NCI-H2081 (cell line): ENCODE measurements at places on chromosomes 1 and 21.
A peak's percentile ranks its signal among the peaks of the same experiment; 100 is the strongest.

DNA sequence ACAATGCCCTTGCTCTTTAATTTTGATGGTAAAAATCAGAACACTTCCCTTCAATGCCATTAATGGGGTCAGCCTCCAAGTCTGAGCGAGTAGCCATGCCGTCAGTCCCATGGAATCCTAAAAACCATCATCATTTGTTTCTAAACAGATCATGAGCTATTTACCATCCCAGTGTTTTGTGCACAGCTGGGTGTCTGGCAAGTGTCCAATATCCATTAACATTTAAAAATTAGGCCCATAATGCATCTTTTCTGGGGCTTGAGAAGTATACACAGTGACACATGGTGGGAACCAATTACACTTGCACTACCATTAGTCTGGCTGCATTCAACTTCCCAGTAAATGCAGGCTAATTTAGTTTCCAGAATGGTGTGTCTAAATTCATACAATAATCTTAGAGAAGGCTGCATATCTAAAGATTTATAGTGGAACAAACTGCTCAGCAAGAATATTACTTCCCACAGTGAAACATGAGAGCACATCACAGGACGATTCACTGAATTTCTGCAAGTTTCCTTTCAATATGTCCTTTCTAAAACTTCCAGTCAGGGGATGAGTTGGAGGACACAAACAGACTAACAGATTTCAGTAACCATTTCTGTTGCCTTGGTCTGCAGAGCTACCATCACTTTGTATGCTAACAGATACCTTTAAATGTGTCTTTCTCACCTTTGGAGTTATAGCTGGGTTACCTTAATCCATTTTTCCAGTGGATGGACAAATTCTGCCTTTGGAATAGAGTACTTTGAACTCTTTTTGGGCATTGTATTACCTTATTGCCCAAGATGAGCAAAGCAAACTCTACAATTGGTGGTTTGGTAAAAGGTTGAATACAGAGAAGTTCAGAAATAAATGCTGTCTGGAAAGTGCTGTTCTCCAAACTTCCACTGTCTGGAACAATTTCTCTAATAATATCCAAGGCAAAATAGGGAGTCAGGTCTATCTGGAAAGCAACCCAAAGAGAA, 258.0 kb downstream of the PTBP2 start:
- DNase-seq: peak; percentile 26

- no peak for DNase-seq
Observed at GRCh38 chr1:43620956-43621355, 29.0 kb upstream of the KDM4A start.

GRCh38 chr1:18109756-18110597, 2.4 kb downstream of the IGSF21 start:
- no peak for DNase-seq

DNA sequence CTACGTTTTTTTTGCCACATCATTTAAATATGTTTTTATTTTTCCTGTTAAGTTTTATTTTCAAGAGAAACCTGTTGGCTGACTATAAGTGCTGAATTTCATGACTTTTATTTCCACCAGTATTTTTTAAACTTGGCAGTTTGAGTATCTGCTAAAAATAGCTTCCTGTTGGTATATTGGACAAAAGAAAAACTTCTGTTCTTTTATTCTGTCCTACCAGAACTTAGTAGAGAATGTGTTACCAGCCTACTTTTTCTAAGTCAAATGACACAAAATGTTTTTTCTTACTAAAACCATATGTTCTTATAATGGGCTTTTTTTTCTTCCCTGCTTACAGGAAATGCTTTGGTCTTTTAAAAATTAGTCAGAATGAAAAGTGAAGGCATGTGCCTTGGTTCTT, 7.6 kb downstream of the DR1 start:
- DNase-seq: no peak

DNA sequence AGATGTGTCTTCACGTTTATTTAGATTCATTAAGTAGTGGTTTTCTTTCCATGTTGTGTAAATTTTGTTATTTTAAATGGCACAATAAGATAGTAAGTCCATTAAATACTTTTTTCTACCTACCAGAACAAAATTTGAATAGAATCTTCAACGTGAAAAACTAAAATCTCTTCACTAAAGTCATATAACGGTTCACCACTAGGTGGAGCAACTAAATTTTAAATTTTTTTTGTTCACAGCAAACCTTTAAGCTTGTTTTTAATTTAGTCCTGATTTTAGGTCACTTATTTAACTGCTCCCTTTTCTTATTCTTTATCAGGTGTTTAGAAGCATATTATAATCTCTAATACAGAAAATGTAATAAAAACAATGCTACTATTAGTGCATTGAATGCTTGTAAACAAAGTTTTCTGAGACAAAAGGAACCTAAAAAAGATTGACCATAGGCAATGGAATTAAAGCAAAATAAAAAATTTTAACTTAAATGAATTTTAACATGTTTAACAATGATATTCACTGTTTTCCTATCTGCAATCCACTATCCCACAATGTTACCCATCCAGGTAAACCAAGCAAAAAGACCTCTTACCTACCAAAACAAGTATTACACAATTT, 28.3 kb upstream of the PKN2 start:
- no peak for DNase-seq

- DNase-seq: no peak
Observed at GRCh38 chr1:93672069-93672468, 9.6 kb downstream of the BCAR3 start.

GRCh38 chr1:22111115-22111514, 31.8 kb downstream of the WNT4 start:
- DNase-seq: no peak

DNA sequence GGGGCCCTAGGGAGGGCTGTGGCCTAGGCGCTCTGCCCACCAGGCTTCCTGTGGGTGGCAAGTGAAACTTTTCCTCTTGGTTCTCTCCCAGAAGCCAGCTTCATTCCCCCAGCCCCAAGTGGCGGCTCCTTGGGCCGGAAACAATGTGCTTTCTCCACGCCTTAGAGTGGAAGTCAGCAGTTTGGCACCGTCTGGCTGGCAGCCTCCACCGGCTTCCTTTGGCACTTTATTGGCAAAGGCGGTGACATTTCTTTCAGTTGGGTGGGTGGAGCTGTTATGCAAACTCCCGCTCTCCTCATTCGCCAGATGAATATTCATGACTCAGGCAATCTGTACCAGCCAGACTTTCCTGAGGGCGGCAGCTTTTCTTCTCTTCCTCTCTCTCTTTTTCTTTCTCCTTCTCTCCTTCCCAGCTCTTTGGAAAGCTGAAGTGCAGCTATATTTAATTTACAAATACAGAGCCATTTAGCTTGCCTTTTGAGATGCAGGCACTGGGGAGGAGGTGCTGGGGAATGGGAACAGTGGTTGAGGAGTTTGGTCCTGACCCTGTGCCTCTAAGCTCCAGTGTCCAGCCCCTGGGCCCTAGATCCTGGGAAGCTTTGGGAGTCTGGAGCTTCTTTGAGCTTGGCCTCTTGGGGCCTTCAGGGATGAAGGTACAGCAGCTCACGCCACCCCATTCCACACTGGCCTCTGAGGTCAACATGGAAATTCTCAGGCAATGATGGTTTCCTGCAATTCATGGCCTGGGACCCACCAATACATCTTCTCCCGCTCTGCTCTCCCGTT, 67.8 kb upstream of the POU3F1 start:
- DNase-seq: no peak

DNA sequence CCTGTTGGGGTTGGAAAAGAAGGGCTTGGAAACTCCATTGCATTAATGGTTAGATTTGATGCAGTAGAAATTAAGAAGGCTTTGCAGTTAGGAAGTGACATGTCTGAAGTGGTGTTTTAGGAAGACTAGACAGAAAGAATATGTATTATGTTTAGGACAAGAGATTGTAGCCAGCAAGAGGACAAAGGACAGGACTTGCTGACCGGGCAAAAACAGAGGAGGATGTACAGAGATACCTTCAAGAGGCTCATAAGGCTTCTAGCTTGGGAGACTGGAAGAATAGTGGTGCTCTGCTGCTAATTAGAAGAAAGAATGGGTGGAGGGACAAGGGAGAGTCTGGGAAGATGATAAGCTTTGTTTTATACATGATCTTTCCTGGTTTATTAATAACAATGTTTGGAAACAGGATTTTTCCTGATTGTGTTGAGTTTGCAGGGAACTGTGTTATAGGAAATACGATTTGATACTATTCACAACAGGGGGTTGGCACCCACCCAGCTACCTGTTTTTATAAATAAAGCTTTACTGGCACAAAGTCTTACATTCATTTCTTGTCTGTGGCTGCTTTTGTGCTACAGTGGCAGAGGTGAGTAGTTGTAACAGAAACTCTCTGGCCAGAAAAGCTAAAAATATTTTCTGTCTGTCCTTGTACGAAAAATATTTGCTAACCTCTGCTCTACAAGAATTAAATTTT, 37.1 kb upstream of the TMCO2 start:
- no peak for DNase-seq

DNA sequence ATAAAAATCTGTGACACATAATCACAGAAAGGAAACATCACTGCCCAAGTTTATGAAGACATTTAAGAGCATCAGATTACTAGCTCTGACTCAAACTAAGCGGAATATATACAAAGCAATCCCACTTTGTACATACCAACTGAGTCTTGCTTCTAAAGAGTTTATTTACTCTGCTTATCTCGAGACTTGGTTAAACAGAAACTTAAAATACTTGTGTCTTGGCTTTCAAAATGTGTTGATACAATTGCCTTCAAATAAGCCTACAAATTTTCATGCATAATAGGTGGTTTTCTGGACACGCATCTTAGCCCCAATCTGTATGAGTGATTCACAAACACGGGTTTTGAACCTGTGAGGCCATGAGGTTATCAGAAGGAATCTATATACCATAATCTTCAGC, 21.0 kb downstream of the CD160 start:
- no peak for DNase-seq

GRCh38 chr1:31761883-31762282, 2.3 kb downstream of the ADGRB2 start:
- no peak for DNase-seq

- no peak for DNase-seq
Observed at GRCh38 chr1:203555076-203555475, 61.1 kb downstream of the OPTC start.

DNA sequence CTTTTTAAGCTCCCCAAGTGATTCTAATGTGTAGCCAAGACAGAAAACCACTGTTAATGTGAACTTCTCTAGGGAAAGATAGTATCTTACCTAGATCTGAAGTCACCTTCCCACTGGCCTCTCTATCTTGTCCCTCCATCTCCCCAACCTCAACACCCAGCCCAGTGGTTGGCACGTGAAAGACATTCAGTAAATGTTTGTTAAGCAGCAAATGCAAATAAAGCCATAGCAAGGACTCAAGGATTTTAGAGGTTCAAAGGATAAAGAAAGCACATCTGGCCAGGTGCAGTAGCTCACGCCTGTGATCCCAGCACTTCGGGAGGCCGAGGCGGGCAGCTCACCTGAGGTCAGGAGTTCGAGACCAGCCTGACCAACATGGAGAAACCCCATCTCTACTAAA, 9.8 kb downstream of the CLCC1 start:
- no peak for DNase-seq

GRCh38 chr1:186511761-186512637, 51.1 kb upstream of the PDC start:
- DNase-seq: no peak

DNA sequence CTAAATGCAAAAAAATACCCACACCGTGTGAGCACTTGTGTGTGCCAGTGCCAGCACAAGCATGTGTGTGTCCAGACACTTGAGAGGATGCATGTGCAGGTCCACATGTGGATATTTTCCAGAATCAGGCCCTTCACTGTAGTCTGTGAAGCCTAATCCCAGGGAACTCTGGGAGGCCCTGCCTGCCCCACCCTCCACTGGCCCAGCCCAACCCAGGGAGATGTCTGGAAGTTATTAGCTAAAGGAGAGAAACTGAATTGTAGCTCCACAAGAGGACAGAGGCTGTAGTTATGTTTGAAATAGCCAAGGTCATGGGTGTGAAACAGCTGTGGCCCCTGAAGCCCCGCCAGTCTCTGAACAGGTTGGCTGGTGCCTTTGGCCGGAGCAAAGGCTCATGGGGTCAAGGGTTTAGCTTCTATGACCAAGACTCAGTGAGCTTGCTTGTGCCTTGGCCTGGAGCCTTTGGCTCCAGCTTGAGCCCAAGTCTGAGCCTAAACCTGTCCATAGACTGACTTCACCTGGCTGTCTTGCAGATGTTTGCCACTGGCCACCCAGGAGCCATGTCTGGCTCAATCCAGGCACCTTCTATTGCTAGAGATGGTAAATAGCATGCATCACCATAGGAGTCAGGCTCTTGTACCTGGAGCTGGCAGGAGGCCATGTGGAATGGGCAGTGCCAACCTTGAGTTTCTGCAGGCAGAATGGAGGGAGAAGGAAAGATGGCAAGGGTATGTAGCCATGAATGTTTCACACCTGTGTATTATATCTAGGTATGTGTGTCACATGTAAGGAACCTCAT, 69.9 kb downstream of the TMEM53 start:
- peak; percentile 30 for DNase-seq

DNA sequence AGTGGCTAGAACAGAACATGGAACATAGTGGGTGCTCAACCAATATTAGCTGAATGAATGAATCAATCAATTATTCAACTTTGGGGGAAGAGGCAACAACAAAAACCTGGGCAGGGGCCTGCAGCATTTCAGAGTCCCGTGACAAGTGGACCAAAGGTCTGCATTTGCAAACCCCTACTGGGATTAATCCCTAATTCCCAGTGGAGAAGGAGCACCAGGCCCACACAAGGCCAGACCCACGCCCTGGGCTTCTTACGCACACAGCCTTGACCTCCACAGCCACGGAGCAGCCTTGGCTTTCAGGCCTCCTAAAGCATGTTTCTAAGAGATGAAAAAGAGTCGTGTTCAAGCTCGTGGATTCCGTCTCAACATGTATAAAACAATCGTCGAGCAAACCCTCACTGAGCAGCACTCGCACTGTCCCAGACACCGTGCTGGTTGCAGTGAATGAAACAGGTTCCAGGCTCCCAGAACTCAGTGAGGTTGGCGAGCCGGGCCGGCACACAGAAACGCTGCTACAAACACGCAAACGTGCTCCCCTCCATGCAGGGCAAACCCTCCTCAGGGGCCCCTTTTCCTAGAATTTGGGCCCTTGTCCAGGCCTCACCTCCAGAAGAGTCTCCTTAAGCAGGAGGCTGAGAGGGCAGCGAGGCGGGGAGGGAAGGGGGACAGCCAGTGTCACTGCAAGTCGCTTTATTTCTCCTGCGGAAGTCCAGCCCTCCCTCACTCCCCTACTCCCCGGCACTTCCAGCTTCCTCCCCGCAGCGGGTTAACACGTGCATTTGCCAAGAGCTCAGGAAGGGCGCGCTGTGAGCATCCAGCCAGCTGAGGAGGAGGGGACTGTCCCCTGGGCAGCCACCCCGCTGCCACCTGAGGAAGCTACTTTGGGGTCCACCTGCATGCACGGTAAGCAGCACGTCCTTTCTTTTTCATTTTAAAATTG, 556.4 kb downstream of the KIF26B start:
- DNase-seq: no peak
